Stimulated activated CD8-positive, alpha-beta memory T cell treated with anti-CD3 and anti-CD28 coated beads, Interleukin-12 subunit alpha, Interleukin-12 subunit beta, amount 100 ng/mL, for 1 hour (primary cell): ENCODE measurements at places on chromosomes 12 and 14.
A peak's percentile ranks its signal among the peaks of the same experiment; 100 is the strongest.

GRCh38 chr12:26636710-26637328 lies 196.2 kb downstream of the ITPR2 start:
- DNase-seq: no peak

- peak; percentile 82 for DNase-seq
Measured at GRCh38 chr12:51047655-51048540, at the start of gene LETMD1. Gene LETMD1, plus strand, starts transcription at chr12:51048327. Its CDS starts 30 bp downstream, at chr12:51048357.

DNA sequence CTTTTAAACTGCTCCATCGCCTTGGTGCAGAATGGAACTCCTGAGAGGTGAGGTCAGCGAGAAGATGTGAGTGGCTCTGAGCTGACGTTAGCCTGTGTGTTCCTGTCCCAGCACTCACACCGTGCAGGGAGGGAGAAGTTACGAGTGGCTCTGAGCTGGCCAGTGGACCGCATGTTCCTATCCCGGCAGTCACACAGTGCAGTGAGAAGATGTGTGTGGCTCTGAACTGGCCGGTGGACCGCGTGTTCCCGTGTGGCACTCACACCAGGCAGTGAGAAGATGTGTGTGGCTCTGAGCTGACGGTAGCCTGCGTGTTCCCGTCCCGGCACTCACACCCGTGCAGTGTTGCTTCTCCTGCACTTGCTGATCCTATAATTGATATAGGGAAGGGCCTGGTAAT lies 59.9 kb downstream of the VCPKMT start:
- DNase-seq: no peak

GRCh38 chr14:37587881-37588666 lies 7.0 kb downstream of the FOXA1 start:
- DNase-seq: no peak

GRCh38 chr14:65281991-65282895 lies 130.3 kb upstream of the FUT8 start:
- no peak for DNase-seq

GRCh38 chr12:94418517-94418916 lies 41.1 kb downstream of the CEP83 start:
- no peak for DNase-seq

GRCh38 chr14:54207476-54208462 lies 189.0 kb upstream of the CDKN3 start:
- DNase-seq: no peak

- DNase-seq: no peak
Measured at GRCh38 chr14:41604721-41605531, 1.8 kb upstream of the LRFN5 start.

- no peak for DNase-seq
Measured at GRCh38 chr12:41684997-41685396, 459.7 kb downstream of the GXYLT1 start.

DNA sequence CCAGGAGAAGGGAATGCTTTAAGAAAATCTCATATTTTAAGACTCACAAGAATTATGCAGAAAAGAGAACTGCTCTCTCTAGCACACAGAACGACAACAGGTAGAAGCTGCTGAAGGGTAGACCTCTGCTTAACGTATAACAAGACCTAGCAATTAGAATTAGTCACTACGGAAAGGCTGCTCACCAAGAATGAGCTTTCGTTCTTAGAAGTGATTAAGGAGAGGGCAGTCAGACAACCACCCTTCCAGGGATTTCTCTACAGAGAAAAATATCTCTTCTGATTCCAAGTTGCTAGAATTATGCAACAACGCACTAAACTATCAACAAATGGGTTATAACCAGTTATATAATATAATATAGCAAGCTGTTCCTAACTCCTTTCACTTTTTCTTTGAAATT lies 18.6 kb downstream of the LRIG3 start:
- DNase-seq: no peak

DNA sequence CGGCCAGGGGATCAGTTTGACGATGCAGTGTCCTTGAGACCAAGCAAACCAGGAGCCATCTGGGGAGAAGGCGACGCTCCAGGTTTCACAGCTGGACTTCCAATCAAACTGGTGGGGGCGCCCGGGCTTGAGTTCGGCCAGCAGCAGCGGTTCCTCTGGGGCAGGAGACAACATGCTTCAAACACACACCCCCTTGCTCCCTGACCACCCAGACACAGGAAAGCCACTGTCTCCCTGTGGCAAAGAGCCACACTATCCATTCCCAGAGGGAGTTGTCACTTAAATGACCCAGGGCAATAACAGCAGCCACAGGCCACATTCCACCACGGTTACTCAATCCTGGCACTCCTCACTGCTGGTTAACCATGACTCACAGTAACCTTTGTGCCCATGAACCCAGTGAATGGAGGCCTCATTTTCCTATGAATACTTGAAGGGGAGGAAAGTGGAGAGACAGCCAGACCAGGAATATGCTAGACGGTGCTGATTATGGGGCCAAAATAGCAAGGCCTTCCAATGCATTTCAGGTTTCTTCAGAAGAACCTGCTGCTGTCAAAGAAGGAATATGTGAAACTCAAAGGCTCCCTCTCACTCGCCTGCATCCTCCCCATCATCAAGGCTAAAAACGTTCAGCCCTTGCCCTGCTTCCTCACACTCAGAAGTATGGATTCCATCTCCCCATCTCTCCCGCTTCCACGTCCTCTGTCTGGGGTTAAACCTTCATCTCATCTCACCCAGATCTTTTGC lies 8.5 kb downstream of the WSB2 start:
- no peak for DNase-seq

- no peak for DNase-seq
Measured at GRCh38 chr12:43776498-43776897, 17.7 kb downstream of the IRAK4 start.

- no peak for DNase-seq
Measured at GRCh38 chr12:123960856-123961255, 11.8 kb downstream of the CCDC92 start.

DNA sequence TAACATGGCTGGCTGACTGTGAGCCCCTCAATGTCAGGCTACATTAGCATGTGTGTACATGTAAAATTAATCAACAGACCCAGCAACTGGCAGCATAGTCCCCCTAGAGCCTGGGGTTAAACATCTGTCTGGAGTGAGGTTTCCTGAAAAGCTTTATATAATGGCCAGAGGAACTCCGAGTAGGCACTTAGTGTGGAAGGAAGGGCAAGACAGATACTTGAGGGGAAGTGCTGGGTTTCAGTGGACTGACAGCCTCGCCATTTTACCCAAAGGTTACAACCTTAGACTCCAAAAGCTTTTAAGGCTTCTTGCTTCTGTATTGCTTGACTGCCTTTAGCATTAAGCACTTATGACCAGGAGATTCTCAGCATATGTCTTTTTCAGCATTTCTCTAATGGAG lies 430.8 kb downstream of the FLRT2 start:
- DNase-seq: no peak

DNA sequence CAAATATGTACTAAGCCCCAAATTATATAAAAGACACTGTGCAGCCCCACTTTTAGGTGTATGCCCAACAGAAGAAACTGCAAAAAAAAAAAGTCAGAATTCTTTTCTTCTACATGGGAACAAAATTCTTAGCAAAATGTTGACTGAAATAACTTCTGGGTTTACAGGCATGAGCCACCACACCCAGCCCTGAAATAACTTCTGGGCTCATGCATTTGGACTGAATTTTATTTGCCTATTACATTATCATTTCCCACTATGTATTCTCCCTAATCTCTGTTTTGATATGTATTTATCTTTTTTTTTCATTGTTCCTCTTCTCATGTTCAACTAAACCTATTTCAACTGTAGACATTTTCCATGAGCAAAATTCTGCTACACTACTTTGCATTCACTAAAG lies 169.2 kb downstream of the GRIN2B start:
- no peak for DNase-seq

- no peak for DNase-seq
Measured at GRCh38 chr14:47660158-47660557, 15.2 kb downstream of the MDGA2 start.

- DNase-seq: no peak
Measured at GRCh38 chr12:5371631-5372030, 60.3 kb upstream of the NTF3 start.

GRCh38 chr12:68425998-68426397 lies 93.8 kb upstream of the MDM1 start:
- no peak for DNase-seq

DNA sequence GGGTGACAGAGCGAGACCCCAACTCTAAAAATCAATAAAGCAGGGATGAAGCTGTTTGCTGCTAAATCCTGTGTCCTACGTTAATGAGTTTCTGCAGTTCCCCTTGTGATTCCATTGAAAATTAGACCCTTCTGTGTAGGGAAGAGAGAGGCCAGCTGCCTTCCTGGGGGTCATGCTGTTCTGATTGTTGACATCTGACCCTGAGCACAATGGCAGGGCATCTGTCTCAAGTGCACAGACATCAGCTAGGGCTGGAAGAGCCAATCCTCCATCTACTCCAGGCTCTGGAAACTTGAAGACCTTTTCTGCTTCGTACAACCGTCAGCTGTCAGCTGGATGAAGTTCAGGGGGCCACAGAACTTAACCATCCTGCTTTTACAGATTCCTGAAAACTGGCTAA lies 10.1 kb downstream of the FBXL14 start:
- DNase-seq: no peak

DNA sequence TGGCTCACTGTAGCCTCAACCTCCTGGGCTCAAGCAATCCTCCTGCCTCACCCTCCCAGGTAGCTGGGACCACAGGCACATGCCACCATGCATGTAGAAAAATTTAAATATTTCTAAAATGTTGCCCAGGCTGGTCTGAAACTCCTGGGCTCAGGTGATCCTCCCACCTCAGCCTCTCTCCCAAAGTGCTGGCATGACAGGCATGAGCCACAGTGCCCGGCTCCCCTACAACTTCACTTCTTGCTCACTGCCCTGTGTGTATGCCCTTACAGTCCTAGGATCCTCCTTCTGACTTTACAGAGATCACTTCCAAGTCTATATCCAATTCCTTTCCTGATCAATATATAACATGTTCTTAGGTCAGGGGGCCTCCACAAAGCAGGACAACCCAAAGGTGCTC lies 23.8 kb upstream of the CREBL2 start:
- DNase-seq: no peak

DNA sequence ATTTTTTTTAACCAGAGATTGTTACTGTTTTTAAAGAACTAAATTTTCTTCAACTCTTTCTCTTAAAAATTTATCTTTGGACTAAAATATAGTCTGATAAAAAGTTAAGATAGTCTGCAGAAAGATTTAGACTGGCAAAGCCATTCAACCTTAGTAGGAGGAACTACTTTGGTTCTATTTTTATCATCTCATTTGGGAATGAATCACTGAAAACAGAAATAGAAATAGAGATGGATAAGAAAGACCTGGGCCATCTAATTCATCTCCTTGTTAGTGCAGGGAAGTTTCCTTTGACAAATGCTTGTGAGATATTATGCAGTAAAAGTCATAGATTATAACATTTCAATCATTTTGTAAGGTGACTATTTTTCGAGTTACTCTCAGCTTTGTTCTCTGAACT lies 263.2 kb upstream of the NPAS3 start:
- no peak for DNase-seq

GRCh38 chr12:74365178-74365964 lies 172.3 kb upstream of the ATXN7L3B start:
- DNase-seq: no peak

DNA sequence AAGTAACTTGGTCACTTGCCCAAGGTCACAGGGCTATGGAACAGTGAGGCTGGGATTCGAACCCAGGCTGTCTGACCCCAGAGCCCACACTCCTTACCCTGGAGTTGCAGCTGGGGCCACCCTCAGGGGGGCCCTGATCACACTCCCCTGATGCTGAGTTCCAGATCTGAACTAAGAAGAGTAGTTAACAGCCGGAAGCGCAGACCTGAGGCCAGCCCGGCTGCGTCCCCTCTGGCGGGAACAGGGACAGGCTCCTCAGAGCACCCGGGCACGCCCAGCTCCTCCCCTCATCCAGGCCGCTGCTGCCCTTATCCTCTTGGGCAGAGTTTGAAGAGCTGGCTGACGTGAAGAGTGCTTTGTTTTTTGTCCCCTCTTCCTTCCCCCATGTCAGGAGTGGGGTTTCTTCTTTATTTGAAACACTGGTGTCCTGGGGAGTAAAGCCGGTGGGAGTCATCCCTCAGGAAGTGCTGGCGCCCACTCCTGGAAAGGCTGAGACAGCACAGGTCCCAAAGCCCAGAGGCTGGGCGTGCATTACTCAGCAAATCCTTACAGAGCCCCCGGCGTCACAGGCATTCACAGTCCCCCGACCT lies 8.7 kb downstream of the PHB2 start:
- no peak for DNase-seq

DNA sequence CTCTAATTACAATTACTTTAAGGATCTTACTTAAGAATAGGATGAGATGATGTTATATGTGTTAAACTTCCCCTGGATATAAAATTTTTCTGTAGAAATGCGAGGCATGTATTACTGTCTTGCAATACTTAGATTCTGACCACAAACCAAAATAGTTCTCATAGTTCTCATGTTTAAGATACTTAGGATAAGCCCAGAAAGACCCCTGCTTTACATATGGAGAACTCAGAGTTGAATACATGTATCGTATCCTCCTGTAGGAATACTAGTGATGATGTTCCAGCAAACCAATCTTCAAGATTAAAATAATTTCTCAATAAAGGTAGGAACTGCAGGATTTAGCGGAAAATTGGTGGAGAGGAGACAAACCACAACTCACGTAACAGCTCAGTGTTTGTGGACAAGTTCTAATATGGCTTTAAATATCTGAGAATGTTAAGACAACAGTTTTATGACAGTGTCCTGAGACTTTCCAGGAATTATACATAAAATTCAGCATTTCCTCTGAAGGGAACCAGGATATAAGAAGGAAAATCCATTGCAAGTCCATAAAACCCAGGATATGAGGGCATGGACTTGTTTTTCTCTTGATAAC lies 114.7 kb upstream of the CRY1 start:
- DNase-seq: no peak

DNA sequence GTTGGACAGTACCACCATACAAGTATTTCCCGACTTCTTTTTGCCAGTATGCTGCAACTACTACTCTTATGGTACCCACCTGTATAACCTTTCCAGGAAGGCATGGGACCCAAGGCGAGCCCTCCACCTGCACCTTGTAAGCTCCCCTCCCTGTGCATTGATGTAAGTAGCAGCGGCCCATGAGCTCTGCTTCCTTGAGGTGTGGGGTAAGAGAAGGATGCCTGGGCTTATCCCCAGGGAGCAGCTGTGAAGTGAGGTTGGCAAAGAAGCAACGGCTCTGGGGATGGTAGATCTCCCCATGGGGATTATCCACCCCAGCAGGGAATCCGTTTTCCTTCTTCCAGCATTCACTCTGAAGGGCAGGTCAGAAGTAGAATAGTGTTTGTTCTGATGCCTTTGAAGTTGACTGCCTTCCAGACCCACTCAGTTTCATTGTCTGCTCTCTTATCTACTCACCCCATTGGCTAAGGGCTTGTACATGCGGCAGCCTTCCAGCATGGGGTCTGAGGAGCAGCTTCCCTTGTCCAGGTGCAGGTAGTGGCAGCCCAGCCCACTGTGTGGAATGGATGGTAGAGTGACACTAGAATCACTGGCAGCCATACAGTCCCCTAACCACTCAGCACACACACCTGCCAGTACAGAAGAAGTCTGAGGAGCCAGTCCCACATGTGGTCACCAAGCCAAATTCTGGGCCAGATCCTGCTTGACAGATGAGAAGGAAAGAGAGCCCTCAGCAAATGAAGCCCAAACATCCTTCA lies 3.4 kb downstream of the CIROP start:
- no peak for DNase-seq
